ENCODE measurements at places on chromosomes 5 and 9. TPM values are rescaled to one million over a fixed set of nuclear protein-coding genes. Genes with fewer than 3 reads are reported as not detected.

Gene NELFB
- 81.2 TPM for total RNA-seq

Gene CCDC69
- total RNA-seq, result 7.6 TPM

Gene NUDT12
- 17.6 TPM for total RNA-seq

Gene C9orf153
- total RNA-seq, result not detected

Gene IL17B
- total RNA-seq, result 0.58 TPM

Gene TMEM174
- not detected for total RNA-seq

Gene THBS4
- total RNA-seq, result not detected

Gene STRBP
- 73.5 TPM for total RNA-seq

Gene SLC9A3
- total RNA-seq, result 4.0 TPM

Gene PCDHB12
- not detected for total RNA-seq

Gene TAS2R1
- total RNA-seq, result not detected

Gene DNLZ
- total RNA-seq, result 25.8 TPM

Gene IFNA13
- total RNA-seq, result not detected

Gene SOX30
- total RNA-seq, result not detected

Gene PTGS1
- total RNA-seq, result 7.2 TPM

Gene TRPM3
- not detected for total RNA-seq

Gene PRKAA1
- total RNA-seq, result 51.4 TPM

Gene SLCO6A1
- total RNA-seq, result not detected

Gene LVRN
- total RNA-seq, result 2.9 TPM

Gene ANKRD34B
- not detected for total RNA-seq

Gene MRRF
- 49.0 TPM for total RNA-seq

Gene NDST1
- 43.2 TPM for total RNA-seq

Gene FBP2
- total RNA-seq, result not detected

Gene SLIT3
- 0.04 TPM for total RNA-seq

Gene CDH18
- 0.87 TPM for total RNA-seq

Gene ENTPD2
- 0.85 TPM for total RNA-seq

All from K562 (cell line).